ENCODE measurements at places on chromosomes 12 and 14. TPM values are rescaled to one million over a fixed set of nuclear protein-coding genes. Genes with fewer than 3 reads are reported as not detected.

The ENDOU gene
- total RNA-seq, result not detected

The LYZ gene
- not detected for total RNA-seq

The DGKA gene
- total RNA-seq, result 67.7 TPM

The SLC38A6 gene
- total RNA-seq, result 21.6 TPM

DNA sequence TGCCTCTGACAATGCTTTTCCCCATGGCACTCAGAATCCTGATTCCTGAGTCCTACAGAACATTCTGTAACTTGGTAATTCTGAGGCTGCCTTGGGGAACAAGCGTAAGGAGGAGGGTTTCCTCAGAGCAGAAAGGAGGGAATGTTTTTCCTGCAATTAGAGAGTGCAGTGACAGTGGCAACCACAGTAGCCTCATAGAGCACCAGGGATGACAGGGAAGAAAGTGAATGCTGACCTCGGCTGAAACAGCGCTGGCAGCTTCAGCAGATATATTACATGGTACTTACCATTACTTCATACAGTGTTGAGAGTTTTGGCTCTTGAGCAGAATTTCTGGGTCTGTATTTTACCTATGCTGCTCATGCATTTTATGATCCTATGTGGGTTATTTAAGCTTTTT, 757.1 kb downstream of the NRXN3 start:
- no peak for DNase-seq

DNA sequence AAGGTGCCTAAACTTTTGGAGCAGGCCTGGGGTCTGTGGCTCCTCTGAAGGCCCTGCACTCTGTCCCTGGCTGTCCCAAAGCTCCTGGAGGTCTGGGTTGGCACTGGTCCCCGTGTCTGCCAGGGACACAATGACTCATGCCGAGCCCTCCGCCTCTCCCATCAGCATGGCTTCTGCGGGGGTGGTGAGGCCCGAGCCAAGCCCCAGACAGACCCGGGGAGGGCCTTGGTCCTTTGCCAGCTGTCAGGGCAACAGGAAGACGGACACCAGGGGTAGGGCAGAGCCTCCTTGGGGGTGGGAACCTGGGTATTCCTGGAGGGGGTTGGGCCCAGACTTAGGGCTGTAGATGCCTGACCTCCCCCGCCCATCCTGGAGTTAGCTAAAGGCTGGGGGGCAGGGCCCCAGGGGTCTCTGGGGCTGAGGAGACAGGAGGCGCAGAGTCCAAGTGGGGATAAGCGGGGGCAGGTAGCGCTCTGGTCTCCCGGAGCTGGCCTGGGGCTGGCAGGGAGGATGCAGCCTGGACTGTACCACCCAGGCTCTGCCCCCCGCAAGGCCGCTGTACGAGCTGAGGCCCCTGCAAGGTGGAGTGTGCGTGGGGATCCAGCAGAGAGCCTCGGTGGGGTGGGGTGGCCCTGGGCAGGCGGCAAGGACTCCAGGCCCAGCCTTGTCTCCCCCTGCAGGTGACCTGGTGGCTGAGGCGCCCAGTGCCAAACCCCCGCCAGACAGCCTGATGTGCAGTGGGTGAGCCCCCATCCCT, 16.4 kb upstream of the PUS1 start:
- DNase-seq, result peak; percentile 93

The DAAM1 gene
- total RNA-seq, result 17.5 TPM

The TAS2R8 gene
- not detected for total RNA-seq

The SLC41A2 gene
- total RNA-seq, result 34.5 TPM

DNA sequence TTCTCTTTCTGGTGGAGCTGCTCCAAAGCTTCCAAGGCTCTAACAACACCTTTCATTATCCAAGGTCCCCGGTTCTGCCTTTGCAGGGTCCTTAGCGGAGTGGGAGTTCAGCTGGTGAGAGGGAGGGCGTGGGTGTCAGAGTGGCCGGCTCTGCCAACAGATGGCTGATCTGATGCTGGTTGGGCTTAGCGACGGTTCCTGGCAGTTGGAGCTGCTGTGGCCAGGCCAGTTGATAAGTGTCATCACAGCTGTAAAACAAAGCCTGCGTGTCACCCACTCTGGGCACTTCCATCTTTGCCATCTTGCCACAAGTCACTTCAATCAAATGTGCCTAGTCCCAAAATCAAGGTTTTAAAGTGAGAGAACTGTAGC, 36.3 kb downstream of the RIN3 start:
- DNase-seq, result peak; percentile 78

The EPYC gene
- total RNA-seq, result not detected

- no peak for DNase-seq
Measured at GRCh38 chr12:104063712-104064030, 660 bp upstream of the HCFC2 start.

DNA sequence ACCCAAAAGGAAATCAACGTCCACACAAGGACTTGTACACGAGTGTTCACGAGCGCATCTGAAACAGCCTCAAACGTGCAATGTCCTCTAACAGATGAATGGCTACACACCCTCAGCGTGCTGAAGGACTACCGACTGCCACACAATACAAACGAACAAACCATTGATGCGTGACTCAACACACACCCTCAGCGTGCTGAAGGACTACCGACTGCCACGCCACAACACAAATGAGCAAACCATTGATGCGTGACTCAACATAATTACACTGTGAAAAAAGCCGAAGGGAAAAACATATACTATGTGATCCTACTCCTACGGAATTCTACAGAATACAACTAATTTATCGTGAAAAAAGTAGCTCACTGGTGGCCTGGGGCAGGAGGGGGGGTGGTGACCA, 25.1 kb upstream of the BTBD6 start:
- DNase-seq, result no peak

The KRT75 gene
- not detected for total RNA-seq

GRCh38 chr12:111249018-111249370, 119.9 kb downstream of the PHETA1 start:
- DNase-seq, result peak; percentile 43

The TAS2R30 gene
- 0.13 TPM for total RNA-seq

DNA sequence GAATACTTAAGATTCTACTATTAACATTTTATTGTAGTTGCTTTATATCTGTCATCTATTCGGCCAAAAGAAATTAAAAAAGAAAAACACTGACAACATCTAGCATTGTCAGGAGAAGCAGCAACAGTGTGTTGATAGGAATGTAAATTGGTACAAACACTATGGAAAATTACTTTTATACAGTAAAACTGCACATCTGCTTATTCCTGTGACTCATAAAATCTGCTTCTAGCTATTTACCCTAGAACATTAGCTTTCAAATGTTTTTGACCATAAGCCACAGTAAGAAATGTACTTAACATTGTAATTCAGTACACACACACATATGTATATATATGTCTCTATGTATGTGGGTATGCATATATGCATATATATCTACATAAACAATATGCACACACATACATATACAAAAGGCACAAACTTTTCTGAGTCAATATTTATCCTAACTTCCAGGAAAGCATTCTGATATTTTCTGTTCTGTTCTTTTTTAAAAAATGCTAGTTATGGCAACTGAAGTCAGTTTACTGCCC, 278.9 kb upstream of the GARIN2 start:
- peak; percentile 16 for DNase-seq

GRCh38 chr12:128137140-128137539, 129.8 kb upstream of the TMEM132C start:
- no peak for DNase-seq

The ZFHX2 gene
- total RNA-seq, result not detected

- DNase-seq, result no peak
Measured at GRCh38 chr14:104315625-104316024, 177.2 kb downstream of the KIF26A start.

- DNase-seq, result no peak
Measured at GRCh38 chr12:16531621-16532020, 74.3 kb downstream of the LMO3 start.

DNA sequence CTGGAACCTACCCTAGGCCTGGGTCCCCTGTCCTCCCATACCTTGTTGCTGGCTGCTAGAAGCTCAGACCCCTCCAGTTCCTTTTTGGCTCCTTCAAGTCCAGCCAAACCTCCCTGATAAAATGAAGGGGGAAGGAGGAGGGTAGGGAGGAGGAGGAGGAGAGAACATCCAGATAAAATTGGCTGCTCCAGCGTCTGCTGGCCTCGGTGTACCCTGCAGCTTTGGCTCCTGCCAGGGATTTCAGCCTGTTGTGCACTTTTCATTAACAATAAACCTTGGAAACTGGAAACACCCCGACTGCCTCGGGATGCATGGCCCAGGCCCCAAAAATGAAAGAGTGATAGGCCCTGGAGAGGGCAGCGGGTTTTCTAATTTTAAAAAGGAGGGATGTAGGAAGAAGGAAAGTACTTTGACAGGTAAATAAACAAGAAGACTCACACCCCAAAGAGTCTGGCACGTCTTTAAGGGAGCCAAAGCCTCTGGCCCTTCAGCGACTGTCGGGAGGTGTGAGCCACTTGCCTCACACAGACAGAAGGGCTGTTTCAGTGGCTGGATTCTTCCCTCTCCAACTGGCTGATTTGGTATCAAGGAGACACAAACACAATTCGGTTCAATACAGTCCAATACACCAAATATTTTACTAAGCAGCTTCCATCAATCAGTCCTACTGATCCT, 49.8 kb downstream of the NUAK1 start:
- DNase-seq, result no peak

- DNase-seq, result no peak
Measured at GRCh38 chr12:131557078-131557709, 153.7 kb upstream of the SFSWAP start.

GRCh38 chr12:56599797-56600196, 30.3 kb downstream of the BAZ2A start:
- no peak for DNase-seq

The TMEM132D gene
- total RNA-seq, result not detected

- DNase-seq, result no peak
Measured at GRCh38 chr12:26686408-26686807, 146.6 kb downstream of the ITPR2 start.

The NR1H4 gene
- not detected for total RNA-seq

DNA sequence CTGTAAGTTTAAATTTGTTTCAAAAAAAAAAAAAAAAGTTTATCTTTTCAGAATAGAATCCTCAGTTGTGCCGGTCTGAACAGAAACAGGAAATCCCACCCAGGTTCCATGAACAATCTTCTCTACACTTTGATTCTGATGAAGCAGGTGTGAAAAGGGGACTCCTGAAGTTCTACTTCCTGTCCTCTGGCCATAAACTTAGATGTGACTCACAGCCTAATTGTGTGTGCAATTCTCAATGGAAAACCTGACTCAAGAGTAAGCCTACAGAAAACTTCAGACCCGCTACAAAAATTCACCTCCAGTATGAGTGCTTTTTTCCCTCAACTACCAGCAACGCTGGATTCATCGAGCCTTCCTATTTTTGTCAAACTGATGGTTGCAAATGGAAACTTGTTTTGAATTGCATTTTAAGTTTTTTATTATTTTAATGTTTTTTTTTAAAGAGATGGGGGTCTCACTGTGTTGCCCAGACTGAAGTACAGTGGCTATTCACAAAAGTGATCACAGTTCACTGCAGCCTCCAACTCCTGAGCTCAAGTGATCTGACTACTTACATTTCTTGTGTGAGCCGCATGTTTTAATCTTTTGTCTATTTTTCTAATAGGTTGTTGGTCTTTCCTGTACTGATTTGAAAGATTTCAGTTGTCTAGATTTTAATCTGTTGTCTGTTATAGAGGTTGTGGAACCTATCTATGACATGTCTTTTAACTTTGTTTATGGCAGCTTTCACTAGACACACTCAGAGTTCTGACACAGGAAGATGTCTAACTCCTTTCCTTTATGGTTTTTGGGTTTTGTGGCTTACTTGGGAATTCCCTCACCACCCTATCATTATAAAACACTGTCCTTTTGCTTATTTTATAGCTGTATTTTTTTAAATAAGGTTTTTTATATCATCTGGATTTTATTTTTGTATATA, 37.6 kb downstream of the ATG14 start:
- peak; percentile 78 for DNase-seq

GRCh38 chr12:127272864-127273263, 994.1 kb upstream of the TMEM132C start:
- DNase-seq, result peak; percentile 99

DNA sequence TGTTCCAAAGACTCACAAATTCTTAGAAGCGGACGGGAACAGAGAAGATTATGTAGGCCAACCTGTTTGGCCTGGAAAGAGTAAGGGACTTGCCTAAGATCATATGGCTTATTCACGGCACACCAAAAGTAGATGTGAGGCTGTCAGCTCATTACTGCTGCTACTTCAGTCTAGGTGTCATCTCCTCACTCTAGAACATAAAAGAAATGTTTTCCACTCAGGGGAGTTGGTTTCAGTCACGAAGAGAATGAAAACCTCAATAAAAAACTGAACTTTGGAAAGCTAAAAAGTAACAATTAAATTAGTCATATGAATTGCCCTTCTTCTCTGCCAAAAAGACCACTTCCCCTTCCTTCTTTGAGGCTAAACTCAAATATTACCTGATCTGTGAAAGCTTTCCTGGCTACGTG, 658 bp upstream of the CEP128 start:
- DNase-seq, result no peak

GRCh38 chr14:58744801-58745394, 107.1 kb downstream of the DACT1 start:
- no peak for DNase-seq

The DPPA3 gene
- total RNA-seq, result not detected

The LAG3 gene
- total RNA-seq, result not detected

DNA sequence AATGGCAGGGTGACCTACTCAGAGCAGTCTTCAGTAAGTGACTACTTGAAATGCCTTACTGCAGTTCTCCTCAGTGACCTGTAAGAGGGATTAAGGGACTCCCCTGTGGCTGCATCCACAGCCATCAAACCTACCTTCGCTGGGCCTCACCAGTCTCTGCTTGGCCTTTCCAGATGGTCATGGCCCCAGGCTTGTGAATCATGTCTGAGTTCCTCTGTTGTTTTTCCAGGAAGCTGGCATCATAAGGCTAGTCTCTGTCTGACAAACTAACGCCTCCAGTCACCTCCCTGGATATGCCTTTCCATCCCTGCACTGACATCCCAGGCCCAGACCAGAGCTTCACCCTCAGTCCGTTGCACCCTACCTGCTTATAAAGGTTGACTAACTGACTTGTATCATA, 14.0 kb downstream of the RNASE2 start:
- DNase-seq, result peak; percentile 8

Data from GM23248 (cell line).